ENCODE measurements at places on chromosomes 5 and 9.

- no peak for DNase-seq
Observed at GRCh38 chr5:15020736-15021135, 149.2 kb upstream of the ANKH start.

GRCh38 chr9:14373706-14374105 lies 59.8 kb upstream of the NFIB start:
- DNase-seq, result no peak

- no peak for DNase-seq
Observed at GRCh38 chr5:154190595-154191304, at the start of gene GALNT10. Gene GALNT10, plus strand, starts transcription at chr5:154190733. Its CDS starts 134 bp downstream, at chr5:154190867.

GRCh38 chr9:91102269-91102668 lies 259.4 kb downstream of the AUH start:
- DNase-seq, result no peak

GRCh38 chr9:128707446-128707845 lies 5.1 kb downstream of the PKN3 start:
- no peak for DNase-seq

DNA sequence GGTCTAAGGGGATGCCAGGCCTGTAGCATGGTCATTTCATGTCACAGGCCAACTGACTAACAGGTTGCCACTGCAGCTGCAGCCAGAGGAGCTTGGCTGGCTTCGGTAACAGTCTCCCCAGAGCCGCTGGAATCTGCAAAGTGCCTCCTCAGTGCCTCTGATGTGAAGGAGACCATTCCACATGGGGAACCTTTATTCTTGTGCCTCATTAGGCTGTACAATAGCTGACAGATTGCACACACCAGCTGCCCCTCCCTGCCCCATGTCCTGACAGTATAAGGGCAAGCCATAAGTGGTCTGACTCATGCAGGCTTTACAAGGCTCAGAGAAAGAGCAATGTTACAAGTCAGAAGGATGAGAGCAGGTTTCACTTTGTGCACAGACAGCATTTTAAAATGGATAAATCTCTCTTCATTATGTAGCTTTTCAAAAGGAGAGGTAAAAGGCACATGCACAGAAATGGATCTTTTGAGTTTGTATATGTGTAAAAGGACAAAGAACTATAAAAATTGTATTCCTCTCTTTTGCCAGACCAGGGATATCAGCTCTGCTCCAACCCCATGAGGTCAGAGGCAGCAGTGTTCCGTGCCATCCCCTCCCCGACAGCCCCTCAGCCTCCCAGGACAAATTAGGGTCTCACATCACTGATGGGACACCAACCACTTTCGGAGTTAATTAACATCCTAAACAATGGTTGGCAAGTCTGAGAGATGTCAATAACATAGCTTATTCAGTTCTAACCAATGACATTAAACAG lies 467.8 kb downstream of the TMEM232 start:
- DNase-seq, result no peak

DNA sequence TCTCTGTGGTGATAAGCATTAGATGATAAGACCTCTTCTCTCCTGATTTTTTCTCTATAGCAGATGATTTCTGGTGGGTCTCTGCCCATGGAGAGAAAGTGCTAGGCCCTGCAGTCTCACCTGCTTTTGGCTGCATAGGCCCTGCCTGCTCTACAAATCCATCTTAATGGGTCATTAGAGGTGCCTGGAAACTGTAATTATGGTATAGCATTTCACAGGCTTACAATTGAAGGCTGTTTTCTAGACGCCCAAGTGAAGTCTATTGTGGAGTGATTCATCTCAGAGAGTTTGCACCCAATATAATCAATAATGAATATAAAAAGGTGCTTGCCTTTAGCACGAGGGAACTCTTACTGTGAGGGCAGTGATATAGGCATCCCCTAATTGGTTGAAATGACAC lies 33.8 kb downstream of the NEUROG1 start:
- no peak for DNase-seq

GRCh38 chr5:172175263-172175719 lies 12.7 kb downstream of the STK10 start:
- no peak for DNase-seq

DNA sequence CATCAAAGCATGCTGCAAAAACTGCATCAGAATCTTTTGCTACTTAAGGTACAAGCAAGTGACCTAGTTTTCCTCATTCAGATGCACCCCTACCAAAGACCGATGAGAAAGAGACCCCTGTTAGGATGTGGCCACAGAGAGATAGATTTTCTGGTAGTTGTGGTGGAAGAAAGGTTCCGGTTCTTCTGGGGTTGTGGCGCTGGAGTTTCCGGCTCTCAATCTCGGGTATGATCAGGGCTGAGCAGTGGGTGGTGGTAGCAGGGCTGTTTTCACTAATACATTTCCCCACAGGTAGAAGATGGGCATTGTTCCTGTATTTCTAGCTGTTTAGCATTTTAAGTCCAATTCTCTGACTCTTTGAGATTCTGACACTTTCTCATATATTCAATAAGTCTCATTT lies 58.4 kb downstream of the PCSK1 start:
- DNase-seq, result no peak

GRCh38 chr9:94443032-94443722 lies 111.7 kb upstream of the PCAT7 start:
- no peak for DNase-seq

- no peak for DNase-seq
Observed at GRCh38 chr5:52767766-52768480, 19.8 kb upstream of the ITGA1 start.

GRCh38 chr9:134518004-134518606 lies 123.5 kb upstream of the COL5A1 start:
- no peak for DNase-seq

DNA sequence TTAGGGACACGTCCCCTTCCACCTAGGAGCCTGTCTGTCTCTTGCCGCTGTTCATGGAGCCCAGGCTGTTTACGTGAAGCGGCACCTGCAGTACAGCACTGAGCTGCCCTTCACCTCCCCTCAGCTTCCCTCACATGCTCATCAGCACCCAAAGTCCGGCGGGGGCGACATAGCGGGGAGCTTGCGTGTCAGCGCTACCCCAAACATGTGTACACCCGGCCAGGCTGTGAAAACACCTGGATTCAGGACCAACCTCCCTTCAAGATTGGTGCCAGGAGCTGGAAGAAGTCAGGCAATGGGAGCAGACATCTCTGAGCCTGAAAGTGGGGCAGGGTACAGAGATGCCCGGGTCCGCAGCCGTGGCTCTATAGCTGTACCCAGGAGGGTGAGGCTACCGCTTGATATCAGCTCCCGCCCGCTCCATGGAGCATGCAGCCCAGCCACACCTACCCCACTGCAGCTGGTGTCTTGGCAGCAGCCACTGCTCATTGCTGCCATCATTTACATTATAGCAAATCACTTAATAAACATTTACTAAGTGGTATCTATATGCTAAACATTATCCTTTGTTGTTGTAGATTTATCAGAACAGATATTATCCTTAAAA lies 712.1 kb downstream of the CDH9 start:
- no peak for DNase-seq

DNA sequence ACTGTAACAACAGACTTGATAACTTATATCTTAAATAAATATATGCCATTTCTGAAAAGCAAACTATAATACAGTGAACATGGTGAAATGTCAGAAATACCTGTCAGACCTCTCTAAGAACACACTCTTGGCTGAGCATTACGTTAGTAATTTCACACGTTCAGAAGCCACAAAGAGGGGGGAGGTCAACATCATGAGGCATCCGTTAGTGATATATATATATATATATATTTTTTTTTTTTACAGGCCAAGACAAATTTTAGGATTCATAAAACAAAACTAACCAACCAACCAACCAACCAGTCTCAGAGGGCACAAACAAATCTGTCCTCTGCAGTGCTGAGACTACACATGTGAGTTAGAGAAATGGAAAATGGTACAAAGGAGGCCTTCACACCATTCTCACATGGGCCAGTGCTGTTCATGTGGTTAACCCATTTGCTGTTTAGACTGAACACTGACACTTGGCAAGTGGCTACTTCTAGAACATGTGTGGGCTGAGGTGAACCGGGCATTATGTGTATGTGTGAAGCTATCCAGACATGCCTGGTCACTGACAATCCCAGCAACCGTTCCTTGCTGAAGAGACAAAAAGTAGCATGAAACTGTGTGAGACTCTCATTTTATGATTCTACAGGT lies 54.5 kb downstream of the ELL2 start:
- no peak for DNase-seq

- no peak for DNase-seq
Observed at GRCh38 chr5:20446121-20446520, 458.1 kb upstream of the CDH18 start.

GRCh38 chr5:5069851-5070250 lies 70.3 kb upstream of the ADAMTS16 start:
- peak; percentile 44 for DNase-seq

DNA sequence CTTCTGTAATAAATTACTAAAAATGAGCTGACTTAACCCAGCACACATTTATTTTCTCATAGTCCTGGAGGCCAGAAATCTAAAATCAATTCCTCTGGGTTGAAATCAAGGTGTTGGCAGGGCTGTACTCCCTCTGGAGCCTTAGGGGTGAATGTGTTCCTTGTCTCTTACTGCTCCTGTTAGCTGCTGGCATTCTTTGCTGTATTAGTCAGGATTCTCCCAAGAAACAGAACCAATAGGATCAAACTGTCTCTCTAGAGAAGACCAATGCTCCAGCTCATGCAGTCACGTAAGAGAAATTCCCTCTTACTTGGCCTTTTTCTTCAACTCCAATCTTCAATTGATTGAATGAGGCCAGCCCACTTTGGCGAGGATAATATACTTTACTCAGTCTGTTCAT lies 15.3 kb upstream of the CD180 start:
- DNase-seq, result no peak

DNA sequence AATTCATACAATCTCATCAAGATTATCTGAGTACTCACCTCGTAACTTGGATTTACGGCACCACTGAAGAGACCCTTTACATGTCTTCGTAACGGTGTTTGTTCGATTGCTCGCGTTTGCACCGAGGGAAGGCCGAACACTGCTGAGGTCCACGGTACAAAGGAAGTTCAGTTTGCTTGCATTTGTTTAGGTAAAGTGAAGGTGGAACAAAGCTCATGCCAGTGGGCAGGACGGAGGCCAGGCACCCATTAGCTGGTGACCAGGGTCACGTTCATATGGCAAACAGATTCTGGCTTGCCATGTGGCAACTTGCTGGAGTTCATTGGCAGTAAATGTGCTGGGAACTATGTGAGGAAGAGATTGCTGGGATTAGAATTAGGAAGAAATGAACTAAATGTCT lies 164.8 kb downstream of the MACROH2A1 start:
- DNase-seq, result no peak

DNA sequence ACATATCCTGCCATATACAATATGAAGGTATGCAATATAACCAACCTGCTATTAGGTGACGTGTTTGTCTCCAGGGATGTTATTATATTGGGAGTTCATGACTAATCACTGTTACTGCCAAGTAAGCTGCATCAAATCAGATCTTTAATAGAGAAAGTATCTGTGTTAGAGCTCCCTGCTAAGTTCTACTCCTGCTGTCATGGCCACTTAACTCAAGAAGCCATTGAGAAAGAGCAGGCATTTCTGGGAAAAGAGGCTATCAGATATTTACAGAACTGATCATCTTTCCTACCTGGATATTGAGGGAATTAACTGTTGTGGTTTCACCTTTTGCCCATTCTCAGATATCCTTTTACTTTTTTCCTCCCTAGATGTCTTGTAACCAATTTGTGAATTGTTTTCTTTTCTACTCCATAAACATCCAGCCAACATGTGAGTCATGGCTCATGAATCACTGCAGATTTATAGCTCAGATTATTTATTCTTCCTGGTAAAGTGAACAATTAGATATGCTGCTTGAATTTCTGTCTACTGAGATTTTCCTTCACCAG lies 634.8 kb upstream of the FAM174A start:
- DNase-seq, result no peak

DNA sequence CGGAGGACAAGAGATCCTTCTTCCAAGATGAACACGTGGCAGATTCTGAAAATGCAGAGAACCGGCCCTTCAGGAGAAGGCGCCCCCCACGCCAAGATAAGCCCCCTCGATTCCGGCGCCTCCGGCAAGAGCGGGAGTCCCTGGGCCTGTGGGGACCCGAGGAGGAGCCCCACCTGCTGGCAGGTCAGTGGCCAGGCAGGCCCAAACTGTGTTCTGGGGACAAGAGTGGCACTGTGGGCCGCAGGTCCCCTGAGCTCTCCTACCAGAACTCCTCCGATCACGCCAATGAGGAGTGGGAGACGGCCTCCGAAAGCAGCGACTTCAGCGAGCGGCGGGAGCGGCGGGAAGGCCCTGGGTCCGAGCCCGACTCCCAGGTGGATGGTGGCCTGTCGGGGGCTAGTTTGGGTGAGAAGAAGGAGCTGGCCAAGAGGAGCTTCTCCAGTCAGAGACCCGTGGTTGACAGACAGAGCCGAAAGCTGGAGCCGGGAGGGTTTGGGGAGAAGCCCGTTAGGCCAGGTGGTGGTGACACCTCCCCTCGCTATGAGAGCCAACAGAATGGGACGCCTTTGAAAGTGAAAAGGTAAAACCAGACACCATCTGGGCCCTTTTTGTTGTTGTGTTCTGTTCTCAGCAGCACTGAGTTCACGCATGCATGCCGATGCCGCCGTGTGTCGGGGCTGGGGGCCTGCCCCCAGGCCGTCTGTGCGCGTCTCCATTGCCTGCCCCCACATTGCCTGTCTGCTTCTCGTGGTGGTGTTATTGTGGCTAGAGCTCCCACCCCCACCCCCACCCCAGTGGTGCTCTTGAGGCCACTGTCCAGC lies 26.6 kb upstream of the POMT1 start:
- DNase-seq, result no peak

GRCh38 chr9:112015149-112015548 lies 118.5 kb downstream of the UGCG start:
- no peak for DNase-seq

GRCh38 chr5:123116058-123116457 lies 27.0 kb downstream of the PRDM6 start:
- DNase-seq, result no peak

DNA sequence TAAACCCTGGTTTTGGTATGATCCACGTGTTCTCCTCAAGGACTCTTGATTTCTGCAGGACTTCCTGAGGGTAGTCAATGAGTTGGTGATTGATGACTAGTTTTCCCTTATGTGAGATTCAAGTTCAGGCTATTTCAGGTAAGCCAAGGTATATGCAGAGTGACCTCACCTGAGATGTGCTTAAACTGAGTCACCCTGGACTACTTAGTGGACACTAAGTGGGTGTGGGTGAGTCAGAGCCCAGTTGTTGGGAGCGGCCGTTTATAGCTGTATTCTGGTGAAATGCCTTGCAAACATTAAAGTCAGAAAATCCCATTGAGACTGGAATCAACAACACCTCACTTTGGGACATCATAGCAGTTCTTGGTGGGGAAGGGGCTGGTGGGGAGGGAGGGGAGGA lies 62.9 kb downstream of the SLC28A3 start:
- DNase-seq, result no peak

Measured in spinal cord (tissue), 10 donors.